ENCODE measurements at places on chromosomes 16 and 17.

DNA sequence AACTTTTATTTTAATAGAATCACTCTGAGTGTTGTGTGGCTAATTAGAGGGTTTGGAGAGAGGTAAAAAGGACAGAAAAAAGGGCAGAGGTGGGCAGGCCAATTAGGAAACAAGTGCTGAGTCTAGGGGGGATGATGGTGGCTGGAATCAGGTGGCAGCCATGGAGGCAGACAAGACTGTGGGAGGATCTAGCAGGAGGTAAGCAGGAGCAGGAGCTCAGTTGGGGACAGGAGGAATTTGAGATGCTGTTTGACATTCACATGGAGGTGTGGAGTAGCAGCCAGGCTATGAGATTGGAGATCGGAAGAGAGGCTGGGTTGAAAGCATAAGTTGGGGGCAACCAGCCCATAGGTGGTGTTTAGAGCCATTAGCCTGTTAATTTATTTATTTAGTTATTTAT is 3.7 kb upstream of the MT4 start:
- no peak for DNase-seq

DNA sequence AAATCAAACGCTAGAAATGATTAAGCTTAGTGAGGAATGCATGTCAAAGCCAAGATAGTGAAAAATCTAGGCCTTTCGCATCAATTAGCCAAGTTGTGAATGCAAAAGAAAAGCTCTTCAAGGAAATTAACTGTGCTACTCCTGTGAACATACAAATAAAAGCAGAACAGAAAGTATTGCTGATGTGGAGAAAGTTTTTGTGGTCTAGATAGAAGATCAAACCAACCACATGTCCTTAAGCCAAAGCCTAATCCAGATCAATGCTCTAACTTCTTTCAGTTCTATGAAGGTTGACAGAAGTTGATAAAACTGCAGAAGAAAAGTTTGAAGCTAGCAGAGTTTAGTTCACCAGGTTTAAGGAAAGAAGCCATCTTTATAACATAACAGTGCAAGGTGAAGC is 1044.6 kb downstream of the CDH11 start:
- no peak for DNase-seq

GRCh38 chr17:43579566-43580140 is 33.5 kb upstream of the ETV4 start:
- no peak for DNase-seq

DNA sequence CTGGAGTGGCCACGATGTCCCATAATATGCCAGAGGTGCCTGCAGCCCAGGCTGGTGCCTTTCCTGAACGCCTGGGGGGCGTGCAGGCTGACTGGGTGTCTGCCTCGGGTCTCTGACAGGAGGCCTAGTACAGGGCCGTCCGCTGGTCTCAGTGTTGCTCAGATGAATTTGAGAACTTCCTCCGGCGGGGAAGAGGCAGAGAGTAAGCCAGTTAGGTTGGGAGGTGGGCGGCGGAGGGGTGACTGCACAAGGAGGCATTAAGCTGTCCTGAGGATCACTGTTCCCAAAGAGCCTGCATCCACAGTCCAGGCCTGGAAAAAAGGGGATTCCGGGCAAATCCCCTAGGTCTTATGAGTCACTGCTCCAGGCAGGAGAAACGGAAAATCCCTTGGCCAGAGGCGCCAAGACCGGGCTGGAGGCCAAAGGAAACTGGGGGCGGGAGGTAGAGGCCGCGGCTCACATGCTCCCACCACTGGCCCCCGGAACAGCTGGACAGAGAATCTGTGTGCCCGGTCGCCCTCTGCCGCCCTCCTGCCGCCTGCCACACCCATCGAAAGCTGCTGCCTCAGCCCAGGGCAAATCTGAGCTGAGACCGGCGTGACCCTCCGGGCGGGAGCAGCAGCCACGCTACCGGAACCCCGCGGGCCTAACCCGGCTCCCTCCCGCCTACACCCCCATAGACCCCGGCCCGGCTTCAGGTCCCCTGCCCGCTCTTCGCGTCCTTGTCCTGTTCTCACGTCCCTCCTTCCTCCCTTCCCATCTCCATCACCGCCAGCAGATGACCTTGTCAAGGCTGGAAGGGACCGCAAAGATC is 1.2 kb downstream of the TRIM47 start:
- no peak for DNase-seq

- no peak for DNase-seq
Observed at GRCh38 chr16:50841081-50841886, 99.4 kb downstream of the CYLD start.

GRCh38 chr16:46688101-46688653 is 801 bp downstream of the VPS35 start:
- no peak for DNase-seq

GRCh38 chr17:33021731-33022408 is 30.2 kb downstream of the SPACA3 start:
- no peak for DNase-seq

DNA sequence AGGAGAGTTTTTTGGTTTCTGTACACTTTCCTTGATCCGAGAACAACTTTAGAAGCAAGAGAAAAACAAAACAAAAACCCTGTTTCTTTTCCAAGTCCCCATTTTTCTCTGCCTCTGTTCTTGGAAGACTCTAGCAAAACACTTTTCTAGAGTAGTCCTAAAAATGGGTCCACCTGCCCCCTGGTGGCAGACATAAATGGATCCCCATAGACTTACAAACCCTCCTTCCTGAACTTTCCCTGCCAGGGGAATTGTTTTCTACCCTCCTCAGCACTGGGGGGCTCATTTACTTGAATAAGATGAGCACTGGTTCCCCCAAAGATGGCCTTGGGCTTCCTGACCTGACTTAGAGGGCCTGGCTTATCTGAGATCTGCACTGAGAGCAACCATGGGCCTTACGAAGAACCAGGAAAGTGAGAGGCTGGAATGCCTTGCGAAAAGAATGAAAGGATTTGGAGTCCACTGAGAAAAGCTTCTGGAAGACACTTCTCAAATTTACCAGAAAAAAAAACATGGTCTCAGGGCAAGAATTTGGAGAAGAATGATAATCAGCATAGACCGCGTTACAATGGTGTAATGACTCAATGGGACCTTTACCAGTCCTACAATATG is 48.0 kb upstream of the CDYL2 start:
- no peak for DNase-seq

DNA sequence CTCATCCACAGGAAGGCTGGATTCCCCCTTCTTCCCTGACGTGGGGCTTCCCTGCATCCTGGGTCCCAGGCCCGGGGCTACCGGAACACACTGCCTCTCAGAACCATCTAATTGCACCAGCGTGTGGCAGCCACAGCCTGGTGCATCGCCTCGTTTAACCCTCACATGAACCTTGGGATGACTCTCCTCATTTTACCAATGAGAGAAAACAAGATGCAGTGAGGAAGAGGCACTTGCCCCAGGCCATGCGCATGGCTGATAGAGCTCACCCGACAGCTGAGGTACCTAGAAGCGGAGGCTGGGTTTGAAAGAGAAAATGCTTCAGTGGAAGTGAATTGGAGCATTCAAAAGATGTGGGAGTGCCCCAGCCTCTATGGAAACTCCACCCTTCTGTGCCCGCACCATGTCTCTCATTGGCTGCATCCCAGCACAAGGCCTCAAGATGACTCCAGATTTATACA is 162.3 kb downstream of the KATNIP start:
- no peak for DNase-seq
